NCI-H1417 (cell line): ENCODE measurements at places on chromosomes 16 and 17.
A peak's percentile ranks its signal among the peaks of the same experiment; 100 is the strongest.

GRCh38 chr16:81321039-81321438 is 6.3 kb downstream of the GAN start:
- DNase-seq, result no peak

- no peak for DNase-seq
These were observed 32.2 kb upstream of the SLC12A3 start for GRCh38 chr16:56832768-56833167.

DNA sequence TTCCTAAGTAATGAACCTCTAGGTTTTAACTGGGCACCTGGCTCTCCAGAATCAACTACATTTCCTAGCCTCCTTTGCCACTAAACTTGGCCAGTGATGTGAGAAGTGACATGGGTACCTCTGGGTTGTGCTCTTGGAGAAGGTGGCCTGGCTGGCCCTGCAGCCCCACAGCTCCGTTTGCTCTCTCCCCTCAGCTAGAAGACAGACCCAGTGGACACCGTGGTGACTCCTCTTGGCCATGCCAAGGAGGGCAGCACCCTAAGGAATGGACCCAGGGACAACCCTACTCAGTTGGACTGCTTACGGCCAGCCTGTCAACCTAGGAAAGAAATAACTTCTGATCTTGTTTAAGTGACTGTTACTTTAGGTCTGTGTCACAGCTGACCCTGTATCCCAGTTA is 151.4 kb downstream of the TMEM132E start:
- DNase-seq, result no peak

GRCh38 chr17:50953831-50954601 is 87.9 kb upstream of the TOB1 start:
- DNase-seq, result peak; percentile 89

GRCh38 chr16:29117631-29118030 is 132.8 kb downstream of the LAT start:
- DNase-seq, result no peak

DNA sequence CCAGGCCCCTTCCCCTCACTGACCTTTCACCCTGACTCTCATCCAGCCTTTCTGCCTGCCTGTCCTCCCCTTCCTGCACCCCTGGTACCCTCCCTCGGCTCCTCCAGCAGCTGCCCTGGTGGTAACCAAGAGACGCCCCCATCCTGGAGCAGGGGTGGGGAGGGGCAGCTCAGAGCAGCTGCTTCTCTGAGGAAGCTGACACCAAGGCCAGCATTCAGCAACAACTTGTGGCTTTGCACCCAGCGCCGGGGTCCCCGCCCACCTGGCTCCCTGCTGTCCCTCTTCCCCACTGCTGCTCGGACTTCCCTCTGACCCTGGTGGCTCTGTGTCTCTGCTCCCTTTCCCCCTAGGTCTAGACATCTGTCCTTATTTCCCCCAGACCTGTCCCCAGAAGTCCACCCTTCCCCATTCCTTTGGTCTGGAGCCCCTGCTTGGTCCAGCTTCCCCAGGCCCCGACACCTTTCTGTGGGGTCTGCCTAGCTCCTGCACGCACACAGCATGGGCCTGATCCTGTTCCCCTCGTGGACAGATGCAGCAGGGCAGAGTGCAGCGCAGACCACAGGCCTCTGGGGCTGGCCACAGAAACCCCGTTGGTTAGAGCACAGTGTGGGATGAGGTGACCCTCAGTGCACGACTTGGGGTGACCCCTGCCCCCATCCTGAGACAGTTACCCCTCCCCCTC is 1.2 kb upstream of the ATP2A1 start:
- no peak for DNase-seq

GRCh38 chr17:43945074-43945829 is 3.0 kb upstream of the PPY start:
- no peak for DNase-seq

- DNase-seq, result no peak
These were observed 2.9 kb downstream of the IL34 start for GRCh38 chr16:70649300-70649699.

DNA sequence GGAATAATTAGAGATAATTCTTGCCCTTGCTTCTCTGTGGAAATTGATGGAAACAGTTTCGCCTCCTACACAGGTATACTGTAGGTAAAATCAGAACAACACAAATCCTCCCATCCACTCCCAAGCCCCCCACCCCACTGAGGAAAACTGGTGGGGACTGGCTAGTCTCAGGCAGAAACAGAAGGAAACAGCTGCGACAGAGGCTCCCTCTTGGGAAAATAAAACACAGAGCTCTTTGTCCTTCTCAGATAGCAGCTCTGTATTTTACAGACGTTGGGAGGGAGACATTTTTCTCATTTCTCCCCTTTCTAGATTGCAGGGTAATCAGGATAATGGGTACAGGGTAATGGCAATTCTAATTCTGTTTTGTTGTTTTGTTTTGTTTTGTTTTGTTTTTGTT is 1.1 kb downstream of the SLFN13 start:
- no peak for DNase-seq

DNA sequence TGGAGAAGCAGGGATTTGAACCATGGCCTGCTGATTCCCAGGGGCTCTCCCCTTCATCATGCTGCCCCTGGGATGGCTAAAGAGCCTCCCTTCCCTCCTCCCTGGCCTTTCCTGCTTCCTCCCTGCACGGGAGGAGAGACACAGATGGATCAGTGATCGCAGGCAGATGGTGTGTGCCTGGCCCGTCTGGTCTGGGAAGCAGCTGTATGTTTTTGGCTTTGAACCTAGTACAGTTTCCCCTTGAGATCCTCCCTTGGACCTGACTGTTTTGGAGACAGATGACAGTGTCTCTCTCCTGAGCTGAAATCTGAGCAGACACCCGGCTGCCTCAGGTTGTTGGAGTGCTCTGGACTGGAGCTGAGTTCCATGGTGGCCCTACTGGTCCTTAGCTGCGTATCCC is 29.0 kb upstream of the ATP2C2 start:
- DNase-seq, result no peak

DNA sequence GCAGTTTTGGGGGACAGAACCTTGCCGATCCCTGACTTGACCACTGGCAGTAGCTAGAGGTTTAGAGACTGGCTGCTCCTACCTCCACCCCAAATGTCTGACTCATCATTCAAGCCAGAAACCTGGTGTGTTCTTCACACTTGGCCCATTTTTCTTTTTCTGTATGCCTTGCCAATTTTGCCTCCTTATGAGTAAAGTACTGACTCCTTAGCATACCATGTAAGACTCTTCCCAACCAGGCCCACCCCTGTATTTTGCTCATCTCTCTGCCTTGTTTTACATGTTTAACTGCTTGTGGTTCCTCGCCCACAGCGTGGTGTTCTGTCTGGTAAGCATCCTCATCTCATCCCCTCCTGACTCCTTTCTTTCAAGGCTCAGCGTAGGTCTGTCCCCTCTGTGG is 37.9 kb downstream of the NUP88 start:
- DNase-seq, result no peak

GRCh38 chr17:28142305-28142704 is 99.8 kb downstream of the NLK start:
- no peak for DNase-seq

DNA sequence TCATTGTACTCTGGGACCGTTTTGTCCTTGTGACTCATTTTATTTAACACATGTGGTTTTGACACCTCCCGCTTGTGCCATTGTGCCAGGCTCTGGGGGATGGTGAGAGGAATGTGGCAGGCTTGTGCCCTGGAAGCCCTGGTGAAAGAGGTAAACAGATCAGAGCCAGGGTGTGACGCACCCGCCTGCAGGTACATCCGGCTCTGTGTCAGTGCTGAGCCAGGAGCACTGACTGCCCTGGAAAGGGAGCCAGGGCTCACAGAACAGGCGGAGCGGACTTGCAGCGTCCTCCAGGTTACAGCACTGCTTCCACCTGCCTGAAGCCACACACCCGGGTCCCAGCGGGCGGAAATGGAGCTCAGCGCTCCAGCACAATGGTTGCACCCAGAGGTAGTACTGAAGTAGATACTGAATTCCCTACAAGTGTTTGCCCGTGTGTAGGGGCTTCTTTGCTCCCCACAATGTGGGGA is 30.6 kb downstream of the CDRT15 start:
- no peak for DNase-seq

DNA sequence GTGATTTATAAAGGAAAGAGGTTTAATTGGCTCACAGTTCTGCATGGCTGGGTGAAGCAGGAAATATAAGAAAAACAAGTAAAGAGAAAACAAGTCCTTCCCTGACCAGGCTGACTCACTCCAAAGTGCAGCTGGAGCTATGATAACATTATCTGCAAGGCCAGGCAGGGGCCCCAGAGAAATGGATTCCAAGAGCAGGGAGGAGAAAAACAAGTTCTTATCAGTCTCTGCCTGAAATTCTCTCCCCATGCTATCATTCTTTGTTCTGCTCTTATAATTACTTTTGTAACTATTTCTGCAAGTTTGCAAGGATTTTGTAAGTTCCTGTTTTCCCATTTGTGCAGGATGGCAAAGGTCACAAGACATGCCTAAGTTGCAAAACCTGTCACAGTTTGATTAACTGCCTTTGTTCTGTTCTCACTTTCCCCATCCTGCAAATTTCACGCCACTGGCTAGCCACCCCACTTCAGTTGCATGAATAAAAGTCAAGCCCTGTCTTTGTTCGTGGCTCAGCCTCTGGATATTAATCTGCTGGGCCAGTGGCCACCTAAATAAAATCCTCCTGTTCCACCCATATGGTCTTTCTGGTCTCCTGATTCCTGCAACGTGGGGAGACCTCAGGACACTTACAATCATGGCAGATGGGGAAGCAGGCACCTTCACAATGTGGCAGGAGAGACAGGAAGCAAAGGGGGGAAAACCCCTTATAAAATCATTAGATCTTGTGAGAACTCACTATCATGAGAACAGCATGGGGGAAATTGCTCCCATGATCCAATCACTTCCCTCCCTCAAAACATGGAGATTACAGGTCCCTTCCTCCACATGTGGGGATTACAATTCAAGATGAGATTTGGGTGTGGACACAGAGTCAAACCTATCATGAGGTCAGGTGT is 13.1 kb downstream of the ABCA9 start:
- DNase-seq, result no peak

GRCh38 chr16:70653406-70653805 is 7.0 kb downstream of the IL34 start:
- no peak for DNase-seq

DNA sequence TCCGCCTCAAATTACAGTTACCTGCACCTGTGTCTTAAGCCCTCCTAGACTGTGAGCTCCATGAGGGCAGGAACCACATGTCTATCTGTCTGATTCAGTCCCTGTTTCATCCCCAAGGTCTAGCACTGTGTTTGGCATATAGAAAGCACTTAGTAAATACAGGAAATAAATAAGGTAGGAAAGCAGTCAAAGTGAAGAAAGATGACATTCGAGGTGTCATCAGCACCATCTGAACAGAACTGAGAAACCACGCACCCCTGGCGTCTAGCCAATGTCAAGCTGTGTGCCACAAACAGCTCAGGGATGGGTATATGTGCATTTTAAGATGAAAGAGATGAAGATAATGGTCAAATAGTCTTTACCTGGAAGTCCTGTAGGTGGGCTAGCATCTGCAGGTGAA is 79.6 kb upstream of the ATP2A3 start:
- DNase-seq, result no peak

- no peak for DNase-seq
These were observed 24.8 kb downstream of the HS3ST3A1 start for GRCh38 chr17:13576661-13577526.

DNA sequence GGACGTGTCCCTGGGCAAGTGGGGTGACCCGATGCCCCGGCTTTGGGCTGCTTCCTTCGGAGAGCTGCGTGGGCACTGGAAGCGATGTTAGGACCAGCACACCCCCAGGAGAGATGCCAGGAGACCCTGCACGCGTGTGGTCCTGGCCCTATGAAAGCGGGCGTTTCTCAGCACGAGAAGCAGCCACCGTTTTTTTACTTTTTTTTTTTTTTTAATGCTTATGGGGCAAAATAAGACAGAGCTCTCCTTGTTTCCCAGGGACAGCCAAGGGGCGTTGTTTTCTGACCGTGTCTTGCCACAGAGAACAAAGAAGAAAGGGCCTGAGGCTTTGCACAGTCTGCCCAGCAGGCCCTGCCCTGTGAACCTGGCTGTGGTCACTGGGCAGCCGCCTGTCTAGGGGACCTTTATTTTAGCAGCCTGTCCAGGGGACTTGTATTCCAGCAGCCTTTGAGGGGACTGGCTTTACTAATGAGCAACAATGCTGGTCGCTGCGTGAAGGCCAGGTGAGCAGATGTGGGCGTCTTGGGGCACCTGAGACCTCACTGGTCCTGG is 996 bp downstream of the SLC25A10 start:
- DNase-seq, result peak; percentile 38

- peak; percentile 65 for DNase-seq
These were observed 246.6 kb upstream of the RPL38 start for GRCh38 chr17:73956595-73957465.

DNA sequence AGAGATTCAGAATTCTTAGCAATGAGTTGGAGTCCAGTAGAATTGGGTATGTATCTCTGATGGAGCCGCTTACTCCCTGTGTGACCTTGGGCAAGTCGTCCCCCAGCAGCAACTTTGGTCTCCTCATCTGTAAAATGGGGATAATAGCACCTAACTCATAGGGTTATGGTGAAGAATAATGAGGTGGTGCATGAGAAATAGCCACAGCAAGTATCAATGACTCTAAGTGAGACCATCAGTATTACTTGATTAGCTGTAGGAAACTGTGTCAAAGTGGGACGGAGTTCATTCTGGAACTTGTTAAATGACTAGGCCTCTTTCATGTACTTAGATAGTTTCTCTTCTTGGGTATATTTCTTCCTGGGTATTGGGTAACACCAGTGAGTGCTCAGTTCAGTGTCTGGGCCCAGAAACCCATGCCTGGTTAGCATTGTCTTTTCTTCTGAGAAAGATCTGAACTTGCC is 6.4 kb downstream of the PRKCB start:
- DNase-seq, result no peak

DNA sequence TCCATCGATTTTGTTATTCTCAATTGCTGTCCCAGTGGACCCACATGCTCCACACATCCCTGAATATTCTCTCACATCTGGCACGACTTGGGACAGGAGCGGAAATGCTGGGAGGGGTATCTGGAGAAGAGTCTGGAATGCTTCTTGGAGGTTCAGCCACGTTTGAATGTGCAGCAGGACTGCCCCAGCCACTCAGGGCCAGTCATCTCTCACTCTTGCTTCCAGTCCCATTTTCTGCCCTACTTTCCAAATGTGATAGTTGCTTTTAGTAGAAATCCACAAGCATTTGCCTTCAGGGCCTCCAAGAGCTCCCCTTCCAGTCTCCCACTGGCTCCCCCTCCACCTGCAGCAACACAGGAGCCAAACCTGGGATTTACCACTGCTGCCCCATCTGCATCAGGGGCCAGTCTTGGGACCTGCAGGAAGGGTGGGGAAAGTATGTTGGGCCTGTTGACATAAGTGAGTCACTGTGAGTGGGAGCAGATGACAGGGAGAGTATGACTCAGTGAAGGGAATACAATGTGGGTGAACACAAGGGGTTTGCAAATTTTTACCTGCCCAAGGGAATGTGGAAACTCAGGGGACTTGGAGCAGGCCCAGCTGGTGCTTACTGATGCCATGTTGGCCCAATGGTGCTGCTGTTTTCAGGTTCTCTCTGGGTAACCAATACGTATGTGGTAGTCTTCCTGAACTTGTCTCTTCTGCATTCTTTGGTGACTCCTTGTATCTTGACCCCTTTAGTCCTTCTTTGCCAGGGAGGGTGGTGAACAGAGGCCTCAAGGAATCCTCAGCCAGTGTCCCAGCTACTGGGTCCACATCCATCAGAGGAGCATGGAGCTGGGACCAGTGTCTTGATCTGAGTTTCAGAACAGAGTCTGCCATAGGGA is 78.8 kb upstream of the CRHR1 start:
- DNase-seq, result no peak

GRCh38 chr16:13560151-13560550 is 359.8 kb upstream of the ERCC4 start:
- no peak for DNase-seq
